D341Med (cell line): ENCODE measurements at places on chromosomes 1 and 21.

- DNase-seq, result no peak
Measured at GRCh38 chr21:26171258-26172100, 909 bp upstream of the APP start.

DNA sequence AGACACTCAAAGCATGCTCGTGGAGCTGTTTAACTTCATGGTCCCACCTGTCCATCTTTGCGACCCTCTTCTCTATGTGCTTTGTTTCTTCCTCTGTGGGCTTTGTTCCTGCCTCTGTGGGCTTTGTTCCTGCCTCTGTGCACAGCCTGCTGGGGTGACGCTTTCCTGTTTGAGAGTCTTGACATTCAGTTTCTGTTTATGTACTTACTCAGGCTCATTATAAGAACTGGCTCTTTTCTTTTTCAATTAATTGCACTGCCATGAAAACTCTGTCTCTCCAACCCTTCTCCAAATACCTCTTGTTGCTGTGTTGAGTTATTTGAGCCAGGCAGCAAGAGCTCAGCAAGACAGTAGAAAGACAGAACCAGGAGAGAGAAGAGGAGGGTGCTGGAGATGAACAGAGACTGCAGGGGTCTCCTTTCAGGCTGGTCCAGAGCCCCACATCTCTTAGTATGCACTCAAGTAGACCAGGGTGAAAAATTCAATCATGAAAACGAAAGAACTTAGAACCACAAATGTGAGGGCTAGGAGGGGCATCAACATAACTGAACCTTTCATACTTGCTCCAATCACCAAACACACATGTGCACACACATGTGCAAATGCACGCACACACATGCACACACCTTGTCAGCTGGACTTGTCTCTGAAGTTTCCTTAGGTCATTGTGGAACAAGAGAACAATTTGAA is 88.3 kb upstream of the SGIP1 start:
- no peak for DNase-seq

DNA sequence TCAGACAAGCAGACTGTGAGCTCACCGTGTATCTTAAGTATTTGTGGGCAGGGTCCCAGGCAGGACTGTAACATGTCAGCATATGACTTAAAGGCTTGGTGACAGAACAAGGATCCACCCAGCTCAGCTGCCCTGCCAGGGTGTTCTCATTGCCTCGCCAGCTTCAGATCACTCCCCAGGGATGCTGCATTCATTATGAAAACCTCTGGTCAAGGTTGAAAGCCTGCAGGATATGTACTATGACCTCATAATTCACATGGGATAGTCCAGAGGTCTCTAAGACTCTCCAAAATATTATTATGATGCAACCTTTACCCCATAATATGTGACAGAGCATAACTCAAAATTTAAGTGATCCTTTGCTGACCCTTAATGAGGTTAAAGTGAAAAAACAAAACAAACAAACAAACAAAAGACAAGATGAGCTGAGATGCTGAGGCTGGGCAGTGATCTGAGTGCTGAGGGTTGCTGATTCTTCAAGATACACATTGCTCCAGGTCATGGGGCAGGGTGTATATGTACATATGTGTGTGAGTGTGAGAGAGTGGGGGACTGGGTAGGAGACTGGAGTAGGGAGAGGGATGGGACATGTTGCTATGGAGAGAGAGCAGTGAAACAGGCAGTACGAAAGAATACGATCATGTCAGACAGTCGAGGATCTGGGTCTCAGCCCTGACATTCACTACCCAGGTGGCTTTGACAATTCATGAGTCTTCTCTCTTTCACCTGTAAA is 98.8 kb upstream of the DUSP10 start:
- no peak for DNase-seq

GRCh38 chr1:55209247-55209646 is 5.9 kb downstream of the USP24 start:
- DNase-seq, result no peak

DNA sequence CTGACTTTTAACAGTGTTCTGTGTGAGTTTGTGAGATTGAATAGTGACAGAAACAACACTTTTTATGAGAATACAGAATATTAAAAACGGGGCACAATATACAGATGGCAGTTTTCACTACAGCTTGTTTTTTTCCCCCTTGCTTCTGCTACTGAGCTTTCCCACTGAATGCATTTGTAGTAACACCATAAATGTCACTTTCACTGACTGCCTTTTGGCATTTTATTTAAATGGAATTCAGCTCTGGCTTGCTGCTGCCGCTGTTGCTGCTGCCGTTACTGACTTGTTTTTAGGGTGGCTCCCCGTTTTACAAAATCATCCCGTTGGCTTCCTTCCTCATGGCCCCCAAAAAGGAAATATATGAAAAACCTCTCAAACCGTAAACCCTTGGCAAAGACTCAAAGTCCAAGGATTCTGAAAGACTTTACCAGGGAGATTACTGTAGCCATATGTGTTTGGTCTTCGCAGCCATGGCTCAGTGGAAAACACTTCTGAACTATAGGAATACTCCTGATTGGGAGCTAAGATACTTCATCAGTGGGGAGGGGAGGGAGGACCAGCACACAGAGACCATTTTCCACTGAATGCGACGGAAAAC is 151.0 kb downstream of the NUF2 start:
- peak; percentile 31 for DNase-seq

- DNase-seq, result peak; percentile 43
Measured at GRCh38 chr21:29423099-29423870, 124.6 kb downstream of the BACH1 start.

GRCh38 chr1:111597426-111597825 is 22.2 kb upstream of the RAP1A start:
- no peak for DNase-seq

DNA sequence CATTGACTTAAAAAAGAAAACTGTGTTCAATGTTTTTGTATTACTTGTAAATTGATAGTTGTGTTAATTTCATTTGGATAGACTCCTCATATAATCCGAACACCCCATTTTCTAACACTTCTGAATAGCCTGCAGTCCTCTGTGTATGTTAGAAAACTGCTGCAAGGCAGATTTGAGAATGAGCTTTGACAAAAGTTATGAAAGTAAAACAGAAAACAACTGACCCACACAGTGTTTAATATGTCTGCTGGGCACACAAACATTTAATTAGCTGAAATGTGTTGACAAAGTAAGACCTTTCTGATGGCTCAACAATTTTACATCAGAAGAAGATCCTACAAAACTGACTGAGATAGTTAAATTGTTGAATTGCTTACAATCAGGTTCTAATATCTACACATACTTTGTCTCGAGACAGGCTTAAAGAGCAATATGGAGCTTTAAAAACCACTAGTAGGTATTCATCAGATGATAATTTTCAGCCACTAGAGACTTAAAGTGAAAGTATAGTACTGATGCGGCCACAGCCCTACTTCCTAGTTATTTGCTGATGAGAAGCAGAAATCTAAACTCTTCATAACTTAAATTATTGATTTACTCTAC is 40.0 kb upstream of the PRMT6 start:
- no peak for DNase-seq

DNA sequence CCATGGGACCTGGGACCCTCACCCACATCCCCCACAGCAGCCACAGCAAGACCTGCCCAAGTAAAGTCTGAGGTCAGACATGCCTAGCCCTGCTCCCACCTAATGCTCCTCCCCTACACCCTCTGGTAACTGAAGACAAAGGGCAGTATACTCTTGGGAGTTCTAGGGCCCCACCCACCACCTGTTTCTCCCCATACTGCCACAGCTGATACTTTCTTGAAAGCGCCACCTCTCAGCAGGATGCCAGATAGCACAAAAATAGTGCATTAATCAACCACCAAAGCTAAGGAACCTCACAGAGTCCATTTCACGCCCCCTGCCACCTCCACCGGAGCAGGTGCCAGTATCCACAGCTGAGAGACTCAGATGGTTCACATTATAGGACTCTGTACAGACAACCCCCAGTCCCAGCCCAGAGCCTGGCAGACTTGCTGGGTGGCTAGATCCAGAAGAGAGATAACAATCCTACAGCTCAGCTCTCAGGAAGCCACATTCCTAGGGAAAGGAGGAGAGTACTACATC is 238.1 kb downstream of the LRRC40 start:
- DNase-seq, result no peak

DNA sequence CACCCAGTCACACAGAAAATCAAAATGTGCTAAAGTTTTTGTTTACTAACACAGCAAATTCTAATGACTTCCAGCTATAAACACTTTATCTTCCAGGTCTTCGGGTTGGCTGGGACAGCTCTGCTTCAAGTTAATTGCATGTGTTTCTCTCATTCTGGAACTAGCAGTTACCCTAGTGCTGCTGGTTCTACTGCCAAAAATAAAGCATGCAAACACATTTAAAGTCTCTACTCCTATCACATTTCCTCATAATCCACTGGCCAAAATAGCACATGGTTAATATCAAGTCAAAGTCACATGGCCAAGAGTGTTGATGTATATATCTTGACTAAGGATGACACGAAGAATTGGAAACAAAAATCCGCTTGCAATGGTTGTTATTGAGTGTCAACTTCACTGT is 973.1 kb upstream of the ADGRL2 start:
- no peak for DNase-seq

- no peak for DNase-seq
Measured at GRCh38 chr1:194164755-194165154, 978.3 kb upstream of the B3GALT2 start.

DNA sequence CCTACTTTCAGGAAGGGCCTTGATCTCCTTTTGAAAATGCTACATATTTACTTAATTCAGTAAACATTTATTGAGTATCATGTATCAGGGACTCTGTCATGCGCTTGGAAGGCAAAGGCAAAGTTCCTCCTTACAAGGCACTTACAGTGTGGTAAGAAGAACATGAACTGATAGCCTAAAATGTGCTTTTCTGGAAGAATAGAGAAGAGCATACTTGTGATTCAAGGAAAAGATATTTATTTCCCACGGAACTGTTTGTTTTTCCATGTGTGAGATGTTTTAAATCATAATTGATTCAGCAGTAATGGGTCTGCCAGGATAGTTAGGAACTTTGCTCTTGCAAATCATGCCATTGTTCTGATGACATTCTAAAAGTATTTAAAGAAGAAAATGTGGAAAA is 110.1 kb upstream of the ZNHIT6 start:
- no peak for DNase-seq

GRCh38 chr21:42242611-42243010 is 23.7 kb downstream of the ABCG1 start:
- DNase-seq, result no peak

DNA sequence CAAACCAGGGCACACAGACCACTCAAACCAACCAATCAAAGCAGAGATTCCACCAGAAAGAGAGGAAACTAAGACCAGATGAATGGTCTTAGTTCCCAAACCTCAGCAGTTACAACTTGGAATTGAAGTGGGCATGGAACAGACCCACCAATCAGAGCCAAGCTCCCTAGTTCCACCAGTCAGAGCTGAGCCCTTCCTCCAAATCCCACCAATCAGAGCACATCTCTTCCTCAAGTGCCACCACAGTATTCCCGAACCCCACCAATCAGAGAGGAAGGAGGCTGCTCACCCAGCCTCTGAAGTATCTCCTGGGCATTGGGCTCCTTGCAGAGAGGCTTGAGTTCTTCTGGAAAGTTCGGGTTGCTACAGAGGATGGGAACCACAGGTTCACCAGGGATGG is 1.4 kb downstream of the GUCA2A start:
- DNase-seq, result no peak

DNA sequence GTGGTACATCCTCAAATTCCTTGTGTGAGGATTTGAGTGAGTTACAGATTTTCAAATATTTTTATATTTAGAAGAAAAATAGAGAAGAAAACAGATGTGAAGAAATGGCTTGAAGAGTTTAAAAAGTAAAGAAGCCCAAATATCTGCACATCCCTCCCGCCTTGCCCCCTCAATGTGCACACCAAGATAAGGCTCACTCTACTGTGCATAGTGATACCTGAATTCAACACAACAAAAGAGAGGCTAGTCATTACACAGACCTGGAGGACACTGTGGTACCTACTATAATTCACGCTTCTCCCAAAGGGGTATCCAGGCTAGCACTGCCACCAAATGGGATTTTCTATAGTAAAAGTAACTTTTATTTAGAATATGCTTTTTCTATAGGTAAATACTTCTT is 44.0 kb upstream of the SYT2 start:
- DNase-seq, result no peak

DNA sequence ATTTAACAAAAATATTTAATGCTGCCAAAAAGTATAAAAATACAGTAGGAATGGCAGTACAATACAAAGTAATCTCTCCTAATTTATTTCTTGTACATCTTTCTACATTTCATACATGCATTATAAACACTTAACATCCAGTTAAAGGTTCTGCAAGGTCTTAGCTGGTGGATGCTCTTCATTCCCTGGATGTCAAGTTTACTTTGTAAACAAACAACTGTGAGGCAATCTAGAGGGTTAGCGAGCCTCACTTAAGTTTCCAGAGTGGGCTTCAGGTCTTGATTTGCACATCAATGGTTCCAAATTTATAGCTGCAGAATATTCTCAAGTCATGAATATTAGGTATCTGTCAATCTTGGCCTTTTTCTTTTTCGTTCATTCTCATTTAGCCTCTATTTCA is 21.3 kb downstream of the RALGPS2 start:
- no peak for DNase-seq

- DNase-seq, result no peak
Measured at GRCh38 chr1:161864577-161864976, 98.5 kb downstream of the ATF6 start.
